Muscle of leg (tissue), 16 donors: ENCODE measurements at places on chromosomes 4 and X. TPM values are rescaled to one million over a fixed set of nuclear protein-coding genes. Genes with fewer than 3 reads are reported as not detected.

DNA sequence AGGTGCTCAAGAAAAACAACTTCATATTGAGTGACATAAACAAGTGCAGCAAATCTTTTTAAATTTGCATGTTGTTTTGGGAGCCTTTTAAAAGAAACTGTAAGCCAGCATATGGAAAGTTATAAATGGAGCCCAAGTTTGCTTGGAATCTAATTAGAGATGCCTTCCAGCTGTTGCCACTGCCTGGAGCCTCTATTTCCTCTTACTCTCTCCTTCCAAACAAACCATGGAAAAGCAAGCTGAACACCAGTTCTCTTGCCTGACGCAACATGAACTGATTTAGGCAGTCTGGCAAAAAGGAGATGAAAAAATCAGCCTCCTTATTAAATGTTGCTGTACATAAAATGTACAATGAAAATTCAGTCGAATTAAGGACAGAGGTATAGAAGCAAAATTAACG lies 21.5 kb downstream of the ARSJ start:
- no peak overlapping the region for H3K4me3 ChIP-seq
- H3K4me1 ChIP-seq = no peaks in the 10 kb centered on the region
- H3K27me3 ChIP-seq = no peaks in the 10 kb centered on the region
- peak; percentile 7 for DNase-seq
- H3K27ac ChIP-seq = no peak overlapping the region

The GNL3L gene
- 18.9 TPM for total RNA-seq

DNA sequence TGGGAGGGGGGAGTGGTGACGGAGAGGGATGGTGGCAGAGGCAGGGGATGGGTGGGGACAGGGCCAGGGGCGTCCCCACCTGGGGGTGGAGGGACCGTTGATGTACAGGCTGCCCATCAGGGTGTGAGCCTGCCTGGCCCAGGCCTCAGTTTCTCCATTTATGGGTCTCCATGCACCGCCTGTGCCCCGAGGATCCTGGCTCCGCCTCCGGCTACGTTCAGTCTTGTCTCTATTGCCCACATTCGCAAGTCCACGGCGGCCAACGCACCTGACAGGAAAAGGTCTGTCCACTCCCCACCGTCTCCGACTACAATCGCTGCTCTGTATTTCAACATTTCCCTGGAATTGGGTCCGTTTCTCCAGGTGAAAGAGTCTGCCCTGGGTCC lies 96.3 kb upstream of the NKX1-1 start:
- H3K4me1 ChIP-seq = no peaks in the 10 kb centered on the region
- H3K27me3 ChIP-seq = peaks cover 22% of the 10 kb centered on the region
- H3K27ac ChIP-seq = no peak overlapping the region
- no peak for DNase-seq

DNA sequence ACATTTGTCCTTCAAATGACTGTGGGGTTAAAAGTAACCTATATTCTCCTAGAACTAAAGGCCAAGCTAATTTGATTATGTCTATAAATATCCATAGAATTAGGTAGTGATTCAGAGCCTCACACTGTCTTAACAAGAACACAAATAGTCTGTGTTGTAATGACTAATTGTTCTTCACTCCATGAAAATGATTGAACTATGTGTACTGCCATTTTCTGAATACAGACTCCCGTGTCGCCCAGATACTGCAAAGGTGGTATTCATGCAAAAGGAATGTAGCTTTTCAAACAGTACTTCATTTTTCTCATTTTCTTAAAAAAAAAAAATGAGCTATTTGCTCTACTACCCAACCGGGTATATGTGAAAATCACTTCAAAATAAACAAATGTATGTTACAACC lies 11.3 kb upstream of the PHKA2 start:
- H3K27me3 ChIP-seq = peaks cover 16% of the 10 kb centered on the region
- H3K4me3 ChIP-seq = no peak overlapping the region
- H3K27ac ChIP-seq = no peak overlapping the region

DNA sequence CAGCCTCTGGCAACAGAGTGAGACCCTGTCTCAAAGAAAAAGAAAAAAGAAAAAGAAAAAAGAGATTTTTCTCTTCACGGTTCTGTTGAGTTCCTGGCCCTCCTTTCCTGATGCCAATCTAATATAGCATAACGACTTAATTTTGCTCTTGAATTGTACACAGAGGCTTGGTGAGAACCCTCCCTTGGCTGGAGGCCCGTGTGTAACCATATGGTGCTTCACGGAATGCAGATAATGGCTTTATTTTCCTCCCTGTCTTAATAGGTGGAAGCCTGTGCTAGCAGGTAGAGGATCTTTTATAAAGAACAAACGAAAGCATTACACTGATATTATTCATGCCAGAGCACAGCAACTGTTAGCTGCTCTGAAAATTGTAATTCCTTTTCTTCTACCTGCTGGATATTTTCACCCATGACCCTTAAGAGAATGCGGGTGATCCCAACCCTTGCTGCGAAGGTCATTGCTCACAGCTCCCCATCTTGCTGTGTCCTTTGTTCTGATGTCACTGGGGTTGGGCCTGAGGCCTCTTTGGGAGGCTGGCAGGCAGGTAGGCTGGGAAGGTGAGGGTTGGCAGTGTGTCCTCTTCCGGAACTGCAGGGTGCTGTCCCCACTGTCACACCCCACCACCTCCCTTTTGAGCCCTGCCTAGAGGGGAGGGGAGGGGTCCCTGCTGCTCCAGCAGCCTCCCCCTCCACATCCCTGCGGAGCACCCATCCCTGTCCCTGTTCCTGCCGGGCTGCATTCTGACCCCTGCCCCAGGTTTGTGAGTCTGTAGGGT lies 83.8 kb upstream of the STOX2 start:
- no peak overlapping the region for H3K27ac ChIP-seq
- peaks cover 2% of the 10 kb centered on the region for H3K4me1 ChIP-seq

GRCh38 chrX:133574716-133575115 lies 159.4 kb upstream of the GPC4 start:
- no peaks in the 10 kb centered on the region for H3K4me1 ChIP-seq
- peaks cover 3% of the 10 kb centered on the region for H3K27me3 ChIP-seq
- H3K4me3 ChIP-seq = no peak overlapping the region
- H3K27ac ChIP-seq = no peak overlapping the region
- no peak for DNase-seq
- no peaks in the 10 kb centered on the region for H3K36me3 ChIP-seq

- no peaks in the 10 kb centered on the region for H3K36me3 ChIP-seq
- H3K4me1 ChIP-seq = no peaks in the 10 kb centered on the region
- no peaks in the 10 kb centered on the region for H3K27me3 ChIP-seq
These were observed 607.8 kb downstream of the FSTL5 start for GRCh38 chr4:161555689-161556660.

DNA sequence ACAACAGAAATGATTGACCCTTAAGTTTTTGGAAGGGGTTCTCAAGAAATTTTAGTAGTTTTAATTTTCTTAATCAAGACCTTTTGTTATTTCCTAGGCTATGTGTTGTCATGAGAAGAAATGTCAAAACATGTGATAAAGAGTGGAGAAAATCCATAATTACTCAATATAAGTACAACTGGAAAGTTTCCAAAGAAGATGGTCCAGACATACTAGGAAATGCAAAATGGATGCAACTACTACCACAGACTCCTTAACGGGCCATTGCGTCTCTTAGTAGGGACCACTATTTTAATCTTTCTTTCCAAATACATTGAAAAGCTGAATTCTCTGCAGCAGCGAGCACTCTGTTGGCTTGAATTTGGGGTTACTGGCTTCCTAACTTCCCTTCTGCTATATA lies 148.8 kb downstream of the NWD2 start:
- peaks cover 2% of the 10 kb centered on the region for H3K4me1 ChIP-seq
- H3K4me3 ChIP-seq = no peak overlapping the region
- no peak for DNase-seq
- no peaks in the 10 kb centered on the region for H3K36me3 ChIP-seq

DNA sequence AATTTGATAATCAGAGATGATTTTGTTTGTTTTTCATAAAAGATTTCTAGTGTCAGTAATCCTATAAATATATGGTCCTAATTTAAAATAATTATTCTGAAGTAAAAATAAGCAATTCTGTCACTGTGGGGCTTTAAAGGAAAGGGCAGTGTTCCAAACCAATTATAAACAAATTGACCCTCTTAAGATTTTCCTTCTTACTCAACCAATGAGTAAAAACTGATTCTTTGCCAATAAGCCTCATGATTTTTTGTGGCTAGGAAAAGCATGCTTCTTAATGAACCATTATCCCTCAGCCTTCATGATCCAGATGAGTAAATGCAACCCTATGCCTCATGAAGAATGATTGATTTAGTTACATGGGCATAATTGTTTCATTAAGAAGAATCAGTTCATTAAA lies 1010.4 kb downstream of the ADGRL3 start:
- no peaks in the 10 kb centered on the region for H3K4me1 ChIP-seq
- H3K4me3 ChIP-seq = no peak overlapping the region
- no peak for DNase-seq
- H3K27ac ChIP-seq = no peak overlapping the region
- H3K36me3 ChIP-seq = no peaks in the 10 kb centered on the region

The ADGRG4 gene
- under 0.01 TPM for total RNA-seq

The KLHL13 gene
- total RNA-seq = 47.1 TPM

- no peak overlapping the region for H3K27ac ChIP-seq
- H3K27me3 ChIP-seq = no peaks in the 10 kb centered on the region
- H3K4me1 ChIP-seq = peaks cover 6% of the 10 kb centered on the region
- no peak for DNase-seq
These were observed 3.9 kb downstream of the BMP2K start for GRCh38 chr4:78780093-78780492.

GRCh38 chrX:63809173-63809572 lies 24.2 kb upstream of the ARHGEF9 start:
- no peaks in the 10 kb centered on the region for H3K27me3 ChIP-seq
- H3K4me1 ChIP-seq = no peaks in the 10 kb centered on the region
- no peak overlapping the region for H3K27ac ChIP-seq
- peak; percentile 40 for DNase-seq

- no peak overlapping the region for H3K27ac ChIP-seq
- no peak for DNase-seq
- H3K4me3 ChIP-seq = no peak overlapping the region
- H3K27me3 ChIP-seq = peaks cover 25% of the 10 kb centered on the region
These were observed 464.5 kb downstream of the BCOR start for GRCh38 chrX:39633293-39633692.

DNA sequence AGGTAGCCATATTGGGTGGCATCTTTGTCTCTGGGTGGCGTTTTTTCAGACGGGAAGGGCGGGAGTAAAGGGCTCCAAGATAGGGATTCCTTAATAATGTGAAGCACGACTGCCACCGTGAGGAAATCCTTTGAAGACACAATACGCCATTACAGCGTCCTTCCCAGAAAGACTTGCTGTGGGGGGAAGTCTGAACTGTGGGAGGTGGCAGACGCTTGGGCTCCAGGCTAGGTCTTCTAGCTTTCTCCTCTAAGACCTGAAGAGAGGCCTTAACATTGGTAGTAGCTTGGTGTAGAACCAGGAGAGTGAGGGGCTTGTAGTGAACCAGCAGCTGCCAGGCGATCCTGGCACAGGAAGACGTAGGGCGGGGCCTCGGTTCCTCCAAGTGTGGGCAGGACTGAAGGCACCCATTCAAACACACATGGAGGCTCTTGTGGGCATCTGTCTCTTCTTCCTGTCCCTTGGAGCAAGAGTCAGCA lies 197.3 kb downstream of the OR13H1 start:
- peak overlapping the region; percentile 82 for H3K27ac ChIP-seq
- no peaks in the 10 kb centered on the region for H3K36me3 ChIP-seq
- peak; percentile 95 for DNase-seq
- no peaks in the 10 kb centered on the region for H3K27me3 ChIP-seq
